ENCODE measurements at places on chromosomes 16 and 17.

- DNase-seq, result peak; percentile 91
Measured at GRCh38 chr17:76103274-76104139, at the start of gene EXOC7. EXOC7 (minus strand) TSS chr17:76103787; CDS start chr17:76103692, 95 bp downstream.

GRCh38 chr16:86317813-86318650 is 192.3 kb upstream of the FOXF1 start:
- no peak for DNase-seq

DNA sequence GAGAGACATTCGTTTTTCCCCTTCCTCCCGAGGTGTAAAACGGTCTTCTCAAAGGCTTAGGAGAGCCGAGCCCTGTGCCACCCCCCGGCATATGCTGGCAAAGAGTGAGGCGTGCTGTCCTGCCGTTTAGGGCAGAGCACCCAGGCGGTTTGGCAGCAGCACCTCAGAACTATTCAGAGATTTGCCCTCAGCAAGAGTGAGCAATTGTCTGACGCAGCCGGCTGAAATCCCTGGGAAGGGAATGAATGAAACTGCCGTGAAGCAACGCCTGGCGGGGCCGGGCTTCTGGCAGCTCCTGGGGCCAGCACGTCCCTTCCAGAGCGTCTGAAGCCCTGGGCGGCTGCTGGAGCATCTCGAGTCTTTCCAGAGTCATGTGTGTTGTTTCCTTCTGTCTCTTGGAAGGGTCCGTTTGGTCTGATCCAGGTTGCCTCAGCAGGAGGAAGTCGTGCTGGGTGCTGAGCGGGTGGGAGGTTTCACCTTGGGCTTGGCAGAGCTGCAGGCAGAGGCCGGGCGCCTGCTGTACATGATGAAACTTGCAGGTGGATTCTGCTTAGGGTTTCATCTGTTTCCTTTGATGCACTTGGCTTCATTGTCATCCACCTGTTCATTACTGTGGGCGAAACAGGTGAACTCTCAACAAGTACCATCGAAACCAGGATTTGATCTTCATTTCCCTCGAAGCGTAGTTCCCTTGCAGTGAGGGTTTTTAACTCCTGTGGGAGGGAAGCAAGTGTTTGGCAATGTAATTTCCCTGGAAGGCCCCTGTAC is 35.4 kb downstream of the TBCD start:
- DNase-seq, result no peak

GRCh38 chr16:85006639-85007038 is 4.7 kb downstream of the ZDHHC7 start:
- no peak for DNase-seq

DNA sequence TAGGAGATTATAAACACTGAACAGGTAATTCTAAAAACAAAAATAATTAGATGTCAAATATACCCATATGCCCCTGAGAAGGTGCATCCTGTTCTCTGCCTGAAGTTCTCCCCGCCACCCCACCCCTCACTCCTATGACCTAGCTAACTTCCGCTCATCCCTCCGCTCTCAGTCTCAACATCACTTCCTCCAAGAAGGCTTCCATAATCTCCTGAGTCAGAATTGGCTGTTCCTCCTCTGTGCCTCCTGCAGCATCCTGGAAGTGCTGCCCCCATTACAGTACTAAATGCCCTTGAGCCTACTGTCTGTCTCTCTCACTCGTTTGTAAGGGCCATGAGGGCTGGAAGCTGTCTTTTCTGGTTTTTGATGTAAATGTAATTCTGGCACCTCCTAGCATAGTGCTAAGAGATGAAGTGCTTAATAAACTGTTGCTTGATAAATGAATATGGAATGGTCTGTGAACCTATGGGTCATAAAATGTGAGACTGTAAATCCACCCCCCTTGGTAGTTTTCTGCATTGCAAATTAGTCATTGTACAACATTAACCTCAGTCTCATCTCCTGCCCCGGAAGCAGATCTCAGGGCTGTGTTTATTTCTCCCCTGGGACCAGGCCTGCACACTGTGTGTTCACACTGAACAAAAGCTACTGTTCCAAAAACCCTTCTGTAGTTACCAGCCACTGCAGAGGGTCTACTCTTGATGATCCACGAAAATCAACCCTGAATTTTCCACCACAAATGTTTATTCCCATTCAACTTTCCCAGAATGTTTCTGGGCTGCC is 3.9 kb upstream of the MYO1D start:
- DNase-seq, result no peak

GRCh38 chr17:77808686-77809425 is 149.6 kb upstream of the TNRC6C start:
- no peak for DNase-seq

DNA sequence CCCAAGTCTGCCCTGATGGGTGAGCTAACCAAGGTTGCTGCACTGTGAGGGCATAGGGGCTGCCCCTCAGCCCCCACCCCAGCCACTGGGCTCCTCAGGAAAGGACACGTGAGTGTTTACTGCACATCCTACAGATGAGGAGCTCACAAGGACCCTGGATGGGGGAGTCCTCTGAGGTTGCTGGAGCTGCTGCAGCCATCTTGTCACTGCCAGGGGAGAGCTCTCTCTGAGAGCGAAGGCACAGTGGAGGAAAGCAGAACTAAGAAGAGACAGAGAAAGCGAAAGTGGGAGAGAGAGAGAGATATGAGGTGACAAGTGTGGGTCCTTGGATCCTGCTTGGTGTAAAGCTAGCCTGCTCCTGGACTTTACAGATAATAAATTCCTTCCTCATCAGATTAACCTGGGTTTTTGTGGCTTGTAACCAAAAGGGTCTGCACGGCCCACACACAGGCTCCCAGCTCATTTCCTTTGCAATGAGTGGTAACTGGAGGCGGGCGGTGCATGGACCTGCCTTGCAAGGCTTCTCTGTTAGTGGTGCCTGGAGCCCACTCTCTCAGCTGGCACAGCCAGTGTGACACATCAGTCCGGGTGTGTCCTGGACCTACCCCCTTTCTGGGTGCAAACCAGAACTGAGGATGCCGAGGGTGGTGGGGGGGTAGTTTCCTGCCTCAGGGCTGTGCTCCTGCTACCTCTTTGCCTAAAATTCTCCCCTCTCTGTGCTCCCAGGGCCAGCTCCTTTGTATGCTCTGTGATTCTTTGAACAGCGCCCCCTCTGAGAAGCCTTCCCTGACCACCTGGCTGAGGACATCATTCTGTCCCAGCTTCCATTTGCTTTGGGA is 14.2 kb downstream of the SNX20 start:
- no peak for DNase-seq

- DNase-seq, result no peak
Measured at GRCh38 chr16:74511961-74512360, 90.7 kb upstream of the CLEC18B start.

GRCh38 chr17:17890773-17891759 is 54.3 kb upstream of the SREBF1 start:
- no peak for DNase-seq

DNA sequence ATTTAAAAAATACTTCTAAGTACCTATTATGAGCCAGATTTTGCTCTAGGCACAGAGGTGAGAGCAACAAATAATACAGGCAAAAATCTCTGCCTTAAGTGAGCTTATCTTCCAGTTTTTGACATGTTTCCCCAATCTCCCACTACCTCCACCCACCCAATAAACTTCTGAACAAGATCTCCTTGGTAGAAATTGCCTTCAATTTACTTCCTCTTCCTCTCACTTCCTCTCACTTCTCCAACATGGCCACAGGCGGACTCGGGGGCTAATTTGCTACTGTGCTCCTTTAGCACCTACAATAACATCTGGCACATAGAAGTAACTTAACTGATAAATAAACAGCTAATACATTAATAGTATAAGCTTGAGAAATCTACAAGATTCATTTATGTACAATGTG is 82.6 kb downstream of the CACNG1 start:
- DNase-seq, result no peak

DNA sequence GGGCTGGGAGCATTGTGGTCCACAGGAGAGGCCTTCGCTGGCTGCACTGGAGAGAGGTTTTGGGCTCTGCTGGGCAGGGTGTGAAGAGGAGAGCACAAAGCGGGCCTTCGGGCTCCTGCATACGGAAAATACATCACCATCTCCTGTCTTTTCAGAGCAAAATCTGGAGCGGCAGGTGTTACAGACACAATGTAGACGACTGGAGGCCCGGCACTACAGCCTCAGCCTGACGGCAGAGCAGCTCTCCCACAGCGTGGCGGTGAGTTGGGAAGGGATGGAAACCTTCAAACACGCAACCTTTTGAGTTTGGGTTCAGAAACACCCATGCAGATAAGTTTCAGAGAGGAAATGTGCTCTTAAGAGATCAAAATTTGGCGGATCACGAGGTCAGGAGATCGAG is 17.9 kb downstream of the GINS2 start:
- DNase-seq, result no peak

DNA sequence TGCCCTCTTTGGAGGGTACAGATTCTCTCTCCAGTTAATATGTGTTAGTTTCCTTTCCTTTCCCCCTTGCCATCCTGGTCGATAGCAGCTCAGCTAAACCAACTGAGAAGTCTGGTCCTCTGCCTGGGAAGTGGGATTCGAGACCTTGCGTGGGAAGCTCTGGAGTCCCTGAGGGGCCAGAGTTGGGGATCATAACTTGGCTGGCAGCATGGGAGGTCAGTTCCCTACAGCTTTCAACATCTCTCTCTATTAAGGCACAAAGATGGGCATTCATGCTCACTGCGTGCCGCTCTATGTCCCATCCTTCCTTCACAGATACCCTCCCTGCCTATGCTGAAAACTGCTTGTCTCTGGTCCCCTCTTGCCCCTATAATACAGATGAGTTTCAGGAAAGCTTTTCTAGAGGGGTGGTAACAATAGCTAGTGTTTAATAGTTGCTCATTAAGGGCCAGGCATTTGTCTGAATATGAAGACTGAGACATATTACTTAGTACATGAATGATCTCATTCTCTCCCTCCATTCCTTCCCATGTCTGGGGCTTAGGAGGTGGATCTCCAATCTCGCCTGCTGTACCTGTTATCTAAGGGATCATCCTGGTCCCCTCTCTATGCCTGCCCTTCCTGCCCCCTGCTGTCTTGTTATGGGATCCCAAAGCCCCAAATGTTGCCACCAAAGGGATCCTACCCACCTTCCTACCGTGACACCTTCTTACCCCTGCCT is 10.8 kb downstream of the THRA start:
- no peak for DNase-seq
